Stimulated activated CD8-positive, alpha-beta memory T cell treated with anti-CD3 and anti-CD28 coated beads, Interleukin-4, amount 100 ng/mL, for 4 hours (primary cell): ENCODE measurements at places on chromosomes 2 and 18.

DNA sequence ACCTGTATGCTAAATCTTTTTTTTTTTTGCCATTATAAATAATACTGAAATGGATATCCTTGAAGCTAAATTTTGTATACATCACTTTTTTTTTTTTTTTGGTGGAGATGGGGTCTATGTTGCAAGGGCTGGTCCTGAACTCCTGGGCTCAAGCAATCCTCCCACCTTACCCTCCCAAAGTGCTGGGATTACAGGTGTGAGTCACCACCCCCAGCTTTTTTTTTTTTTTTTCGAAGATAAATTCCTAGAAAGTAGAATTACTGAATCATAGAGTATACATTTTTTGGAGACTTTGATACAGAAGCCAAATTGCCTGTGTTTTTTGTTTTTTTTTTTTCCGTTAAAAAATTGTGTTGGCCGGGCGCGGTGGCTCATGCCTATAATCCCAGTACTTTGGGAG lies 51.0 kb upstream of the MCFD2 start:
- DNase-seq = no peak

DNA sequence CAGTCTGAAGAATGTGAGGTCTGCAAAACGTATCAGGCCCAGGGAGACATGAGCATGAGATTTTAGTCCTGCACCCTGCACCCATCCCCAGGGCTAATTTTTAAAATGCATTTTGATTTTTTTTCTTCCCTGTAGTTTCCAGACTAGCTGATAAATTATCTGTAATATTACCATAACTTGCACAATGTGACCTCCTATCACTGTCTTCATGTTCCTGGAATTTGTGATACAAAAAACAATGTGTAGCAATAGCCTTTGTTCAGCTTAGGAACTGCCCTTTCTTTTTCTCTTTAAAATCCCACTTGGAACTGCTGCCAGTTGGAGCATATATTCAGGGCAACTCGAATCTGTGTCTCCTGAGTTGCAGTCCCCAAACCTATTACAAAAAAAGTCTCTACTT lies 222.8 kb upstream of the HS6ST1 start:
- DNase-seq = no peak

DNA sequence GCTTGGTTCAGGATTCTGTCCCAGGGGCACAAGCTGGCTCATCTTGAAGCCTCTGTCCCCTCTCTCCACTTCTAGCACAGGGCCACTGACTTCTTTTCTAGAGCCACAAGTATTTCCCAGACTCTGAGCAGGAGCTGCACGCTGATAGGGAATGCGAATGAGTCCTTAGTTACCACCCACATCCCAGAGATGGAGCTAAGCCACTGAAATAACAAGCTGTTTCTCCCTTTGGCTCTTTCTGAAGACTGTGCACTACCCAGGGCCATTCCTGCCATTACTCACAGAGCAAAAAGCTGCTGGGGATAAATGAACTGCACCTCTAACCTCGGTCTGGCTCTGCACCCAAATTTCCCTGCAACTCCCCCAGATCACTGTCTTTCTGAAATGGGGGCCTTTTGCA lies 70.6 kb downstream of the TSN start:
- no peak for DNase-seq

DNA sequence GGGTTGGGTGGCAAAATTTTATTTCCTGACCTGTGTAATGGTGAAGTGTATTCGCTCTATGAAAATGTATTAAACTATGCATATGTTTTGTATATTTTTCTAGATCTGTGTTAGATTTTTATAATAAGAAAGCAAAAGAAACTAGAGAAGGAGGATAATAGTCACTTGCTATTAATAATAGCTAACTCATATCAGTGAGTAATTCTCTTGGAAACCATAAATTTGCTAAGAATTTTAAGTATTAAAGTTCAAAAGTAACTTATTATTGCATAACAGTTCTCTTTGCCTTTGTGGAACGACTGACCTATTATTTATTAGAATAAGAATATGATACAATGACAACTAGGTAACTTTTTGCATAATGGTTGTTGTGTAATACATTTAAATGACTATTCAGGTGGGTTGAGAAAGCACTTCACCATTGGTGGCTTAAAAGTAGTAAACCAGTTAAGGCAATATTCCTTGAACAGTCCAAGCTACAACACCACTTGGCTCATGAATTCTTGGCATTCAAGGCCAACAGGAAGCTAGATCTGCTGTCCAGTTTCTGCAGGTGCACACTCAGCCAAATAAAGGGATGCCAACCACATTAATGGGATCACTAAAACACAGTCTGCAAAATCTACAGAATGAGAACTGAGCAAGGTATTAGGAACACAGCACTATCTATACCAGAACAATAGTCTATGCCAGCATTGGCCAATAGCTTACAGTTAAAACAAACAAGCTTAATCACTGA lies 921.3 kb downstream of the CPS1 start:
- DNase-seq = no peak

GRCh38 chr2:122755281-122755780 lies 999.9 kb downstream of the TSN start:
- no peak for DNase-seq

- DNase-seq = no peak
Measured at GRCh38 chr2:238802957-238803356, 44.9 kb upstream of the TWIST2 start.

DNA sequence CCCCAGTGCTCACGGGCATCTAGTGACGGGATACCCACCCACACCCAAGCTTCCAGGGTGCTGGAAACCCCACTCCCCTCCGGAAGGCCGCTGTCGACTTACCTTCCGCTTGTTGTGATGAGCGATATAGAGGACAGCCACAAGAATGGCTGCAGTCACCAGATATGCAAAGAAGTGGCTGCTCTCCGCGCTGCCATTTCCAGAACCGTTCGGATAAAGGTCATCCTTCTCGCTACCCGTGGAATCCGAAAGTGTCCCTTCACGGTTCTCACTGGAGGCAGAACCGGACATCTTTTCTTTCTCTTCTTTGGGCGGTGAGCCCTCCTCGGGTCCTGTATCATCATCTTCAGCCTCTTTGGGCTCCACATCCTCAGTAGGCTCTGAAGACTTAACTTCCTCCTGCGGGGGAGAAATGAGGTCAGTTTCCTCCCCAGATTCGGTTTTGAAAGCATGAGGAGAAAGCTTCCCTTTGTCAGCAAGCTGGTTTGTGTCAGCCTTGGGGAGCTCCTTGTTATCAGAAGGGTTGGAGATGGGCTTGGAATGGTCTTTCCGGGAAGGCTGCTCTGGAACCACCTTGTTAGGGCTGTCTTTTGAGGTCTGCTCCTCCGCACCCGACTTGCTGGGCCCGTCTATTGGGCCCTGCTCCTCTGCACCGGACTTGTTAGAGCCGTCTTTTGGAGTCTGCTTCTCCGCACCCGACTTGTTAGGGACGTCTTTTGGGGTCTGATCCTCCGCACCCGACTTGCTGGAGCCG lies 1.2 kb downstream of the TGOLN2 start:
- DNase-seq = no peak
